DMS 273 treated with DMSO at 0.1 percent for 48 hours (cell line): ENCODE measurements at places on chromosomes 13 and 19.

GRCh38 chr13:76016799-76017400, 380.8 kb downstream of the LMO7 start:
- DNase-seq = no peak

DNA sequence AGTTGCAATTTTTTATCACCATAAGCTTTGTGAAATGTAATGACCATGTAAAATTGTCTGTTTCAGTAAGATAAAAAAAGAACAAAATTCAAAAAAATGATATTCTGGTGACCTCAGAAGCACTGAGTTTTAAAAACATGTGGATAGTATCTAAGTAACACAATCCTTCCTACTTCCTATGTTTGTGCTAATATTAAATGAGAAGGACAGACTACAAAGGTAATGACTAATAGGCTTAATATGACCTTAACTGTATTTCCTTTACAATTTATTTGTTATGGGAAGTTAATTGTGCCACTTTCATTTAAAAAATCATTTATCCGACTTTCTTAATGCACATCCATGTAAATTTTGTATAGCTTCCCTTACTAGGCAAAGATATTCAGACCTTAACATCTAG, 1030.4 kb upstream of the ATXN8OS start:
- no peak for DNase-seq

DNA sequence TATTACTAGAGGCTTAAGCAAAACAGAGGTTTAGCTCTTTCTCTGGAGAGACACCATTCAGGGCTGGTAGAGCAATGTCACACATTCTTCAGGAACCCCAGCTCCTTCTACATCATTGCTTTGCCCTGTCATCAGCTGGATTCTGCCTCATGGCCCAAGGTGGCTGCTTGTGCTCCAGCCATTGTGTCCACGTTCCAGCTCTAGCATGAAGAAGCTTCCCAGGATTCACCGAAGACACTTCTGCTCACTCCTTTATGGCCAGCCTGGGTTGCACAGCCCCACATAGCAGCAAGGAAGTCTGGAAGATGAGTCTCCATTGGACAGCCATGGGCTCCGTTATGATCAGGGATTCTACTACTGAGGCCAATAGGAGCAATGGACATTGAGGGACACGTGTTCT, 13.2 kb downstream of the PGLS start:
- DNase-seq = no peak

- DNase-seq = no peak
Measured at GRCh38 chr19:2511570-2511969, 35.6 kb downstream of the GADD45B start.

DNA sequence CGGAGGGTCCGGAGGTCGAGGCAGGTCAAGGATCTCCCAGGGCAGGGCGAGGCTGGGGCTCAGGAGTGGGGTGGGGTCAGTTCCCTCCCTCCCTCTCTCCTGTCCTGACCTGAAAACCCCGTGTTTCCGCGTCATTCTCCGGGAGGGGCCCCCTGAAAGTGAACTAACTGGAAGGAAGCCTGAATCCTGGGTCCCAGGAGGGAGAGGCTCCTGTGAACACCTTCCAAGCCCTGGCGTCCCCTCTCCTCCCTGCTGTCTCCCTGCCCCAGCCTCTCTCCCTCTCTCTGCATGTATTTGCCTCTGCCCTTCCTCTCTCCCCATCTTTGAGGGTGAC, 741 bp upstream of the CADM4 start:
- no peak for DNase-seq

DNA sequence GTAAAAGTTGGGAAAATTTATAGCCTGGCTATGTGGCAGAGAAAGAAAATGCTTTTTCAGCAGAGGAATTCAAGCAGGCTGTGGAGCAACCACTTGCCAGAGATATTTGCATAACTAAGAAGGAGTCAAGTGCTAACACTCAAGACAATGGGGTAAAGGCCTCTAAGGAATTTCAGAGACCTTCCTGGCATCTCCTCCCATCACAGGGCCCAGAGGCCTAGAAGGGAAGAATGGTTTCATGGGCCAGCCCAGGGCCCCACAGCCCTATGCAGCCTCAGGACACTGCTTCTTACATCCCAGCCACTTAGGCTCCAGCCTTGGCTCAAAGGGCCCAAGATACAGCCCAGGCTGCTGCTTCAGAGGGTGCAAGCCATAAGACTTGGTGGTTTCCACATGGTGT, 14.3 kb downstream of the SLC15A1 start:
- no peak for DNase-seq
